ENCODE measurements at places on chromosomes 16 and 17. TPM values are rescaled to one million over a fixed set of nuclear protein-coding genes. Genes with fewer than 3 reads are reported as not detected.

The GFAP gene
- polyA plus RNA-seq = not detected

The NPIPA7 gene
- polyA plus RNA-seq = not detected

The PROCA1 gene
- 0.67 TPM for polyA plus RNA-seq

The EPOP gene
- polyA plus RNA-seq = not detected

The GRAP gene
- 63.2 TPM for polyA plus RNA-seq

The HEATR3 gene
- 5.5 TPM for polyA plus RNA-seq

The CMIP gene
- 0.59 TPM for polyA plus RNA-seq

The KRT36 gene
- polyA plus RNA-seq = not detected

The RASL10B gene
- not detected for polyA plus RNA-seq
